Hematopoietic multipotent progenitor cell treated with erythropoietin and hydrocortisone succinate and interleukin-3 and kit ligand, for 17 days (in vitro differentiated cells): ENCODE measurements at places on chromosomes 16 and 17.
A peak's percentile ranks its signal among the peaks of the same experiment; 100 is the strongest.

DNA sequence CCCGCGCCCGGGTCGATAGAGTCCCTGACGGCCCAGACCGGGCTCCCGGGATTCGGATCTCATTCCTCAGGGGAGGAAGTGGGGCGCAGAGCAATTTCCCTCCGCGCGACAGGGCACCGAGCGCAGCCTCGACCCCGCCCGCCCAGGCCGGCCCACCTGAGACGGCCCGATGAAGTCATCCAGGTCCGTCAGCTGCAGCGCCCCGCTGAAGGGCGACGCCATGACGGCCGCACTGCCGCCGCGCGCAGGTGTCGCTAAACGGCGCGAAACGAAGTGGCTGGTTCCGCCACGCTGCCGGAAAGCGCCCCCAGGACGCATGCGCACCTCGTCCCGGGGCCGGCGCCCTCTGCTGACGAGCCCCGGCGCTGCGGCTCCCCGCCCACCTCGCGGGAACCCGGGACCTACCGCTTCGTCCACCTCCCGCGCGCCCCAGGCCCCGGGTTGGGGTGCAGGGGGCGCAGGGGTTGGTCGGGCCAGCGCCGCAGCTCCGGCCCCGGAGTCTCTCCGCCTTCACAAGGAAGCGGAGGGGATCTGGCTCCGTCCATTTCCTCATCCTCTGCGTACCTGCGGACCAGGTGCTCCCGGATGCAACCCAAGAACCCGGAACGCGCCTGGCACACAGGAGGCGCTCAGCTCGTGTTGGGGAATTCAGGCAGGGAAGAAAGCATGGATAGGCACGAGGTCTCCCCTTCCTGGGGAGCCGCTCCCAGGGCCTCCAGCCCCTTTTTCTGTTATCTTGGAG is at the start of gene CIAO3:
Gene CIAO3 (minus strand): TSS at position 234 of the 742 bp plus-strand sequence. CDS start 12 bp downstream, at position 222.
- DNase-seq, result peak; percentile 91

GRCh38 chr17:75334723-75335122 is 45.5 kb upstream of the SLC25A19 start:
- DNase-seq, result no peak

- DNase-seq, result no peak
Measured at GRCh38 chr16:28495098-28495793, 803 bp downstream of the APOBR start.

DNA sequence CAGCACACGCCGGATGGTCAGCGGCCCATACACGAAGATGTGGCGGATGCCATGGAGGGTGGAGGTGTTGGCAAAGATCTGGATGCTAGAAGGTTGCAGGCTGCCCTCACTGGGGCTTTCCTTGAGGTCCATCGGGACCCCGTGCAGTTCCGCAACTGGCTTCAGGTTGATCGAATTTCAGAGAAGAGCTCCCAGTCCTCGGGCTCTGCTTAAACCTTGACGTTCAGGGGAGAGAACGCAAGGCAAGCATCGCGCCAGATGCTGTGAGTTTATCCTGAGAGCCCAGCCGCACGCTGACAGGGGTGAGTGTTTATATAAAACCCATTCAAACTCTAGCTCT is 98.7 kb upstream of the CCL2 start:
- no peak for DNase-seq

- DNase-seq, result no peak
Measured at GRCh38 chr17:82804442-82805191, 35.2 kb downstream of the ZNF750 start.

DNA sequence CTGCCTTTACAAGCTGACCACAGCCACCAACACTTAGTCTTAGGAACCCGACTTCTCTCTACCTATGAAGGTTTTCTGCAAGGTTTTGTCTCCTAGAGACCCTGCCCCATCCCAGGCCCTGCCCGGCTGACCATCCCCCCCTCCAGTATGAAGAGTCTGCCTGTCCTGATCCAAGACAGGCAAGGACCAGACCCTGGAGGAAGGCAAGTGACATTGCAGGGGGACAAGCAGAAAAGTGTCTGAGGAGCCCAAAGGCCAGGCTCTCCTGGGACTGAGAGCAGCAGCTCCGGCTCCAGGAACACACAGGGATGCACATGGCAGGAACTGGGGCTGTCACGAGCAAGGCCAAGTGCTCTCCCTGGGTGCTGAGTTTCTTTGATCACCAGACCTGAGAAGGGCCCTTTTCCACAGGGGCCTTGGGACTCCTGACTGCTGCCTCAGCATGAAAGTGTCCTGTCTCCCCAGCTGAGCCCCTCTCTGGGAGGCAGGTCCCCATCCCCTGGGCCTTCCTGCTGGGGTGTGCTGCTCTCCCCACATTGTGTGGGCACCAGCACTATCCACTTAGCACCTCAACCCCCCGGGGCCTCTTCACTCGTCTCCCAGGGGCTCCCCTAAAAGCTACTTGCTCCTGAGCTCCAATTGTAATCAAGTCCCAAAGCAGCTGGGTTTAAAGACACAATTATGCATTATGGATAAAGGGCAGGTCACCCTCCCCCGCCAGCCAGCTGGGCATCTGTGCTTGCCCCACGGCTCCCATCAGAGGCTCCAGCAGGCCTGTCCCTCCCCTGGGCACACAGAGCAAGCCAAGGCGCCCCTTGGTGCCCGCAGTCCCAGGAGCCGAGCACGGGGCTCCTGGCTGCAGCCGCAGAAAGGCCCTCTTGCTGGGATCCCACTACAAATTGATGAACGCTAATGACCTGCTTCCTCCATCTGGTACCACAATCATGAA is 11.6 kb upstream of the CACNG4 start:
- no peak for DNase-seq
